ENCODE measurements at places on chromosomes 16 and 17. TPM values are rescaled to one million over a fixed set of nuclear protein-coding genes. Genes with fewer than 3 reads are reported as not detected.

The ITGAL gene
- total RNA-seq: 0.07 TPM

The SEPTIN12 gene
- total RNA-seq: not detected

The KRTAP1-5 gene
- not detected for total RNA-seq

The BCL6B gene
- not detected for total RNA-seq

The GRB7 gene
- total RNA-seq: 1.5 TPM

The HSPB9 gene
- 0.29 TPM for total RNA-seq

The MC1R gene
- total RNA-seq: 4.8 TPM

The CSH2 gene
- not detected for total RNA-seq

The LCMT1 gene
- total RNA-seq: 31.5 TPM

The KCNJ18 gene
- not detected for total RNA-seq

The NPIPB9 gene
- 1.6 TPM for total RNA-seq

The ADCY7 gene
- total RNA-seq: 27.5 TPM

The NEUROD2 gene
- total RNA-seq: not detected

The PERCC1 gene
- total RNA-seq: not detected

The LDHD gene
- not detected for total RNA-seq

The SLFN14 gene
- total RNA-seq: not detected

The TRPV3 gene
- total RNA-seq: 0.87 TPM

The WFDC1 gene
- not detected for total RNA-seq

The SEPTIN1 gene
- 117 TPM for total RNA-seq

The KRT25 gene
- not detected for total RNA-seq

The PSMB3 gene
- 277 TPM for total RNA-seq

The PRKCB gene
- total RNA-seq: 21.7 TPM

The IL17C gene
- total RNA-seq: not detected

The CYB561 gene
- 4.0 TPM for total RNA-seq

The DLX4 gene
- not detected for total RNA-seq

The SPATA22 gene
- total RNA-seq: not detected

The POLR3E gene
- 81.0 TPM for total RNA-seq

The CD300LF gene
- total RNA-seq: not detected

The DPEP3 gene
- not detected for total RNA-seq

The MAFG gene
- total RNA-seq: 10.9 TPM

The CHST5 gene
- total RNA-seq: 0.76 TPM

The PIGW gene
- 6.7 TPM for total RNA-seq

The ZFP3 gene
- 0.72 TPM for total RNA-seq

The OTOP2 gene
- not detected for total RNA-seq
